Uterus (tissue), 4 donors: ENCODE measurements at places on chromosomes 6 and 20. TPM values are rescaled to one million over a fixed set of nuclear protein-coding genes. Genes with fewer than 3 reads are reported as not detected.

Gene NKAIN2
- total RNA-seq: 0.59 TPM

Gene PRPH2
- total RNA-seq: 2.0 TPM

GRCh38 chr20:44115762-44116644 is 71.0 kb downstream of the JPH2 start:
- no peak for DNase-seq

- no peak for DNase-seq
Observed at GRCh38 chr20:34675993-34676641, 775 bp downstream of the PIGU start.

GRCh38 chr6:159973951-159974350 is 5.1 kb downstream of the IGF2R start:
- no peak for DNase-seq

- no peak for DNase-seq
Observed at GRCh38 chr20:58401162-58401561, 12.1 kb downstream of the VAPB start.

DNA sequence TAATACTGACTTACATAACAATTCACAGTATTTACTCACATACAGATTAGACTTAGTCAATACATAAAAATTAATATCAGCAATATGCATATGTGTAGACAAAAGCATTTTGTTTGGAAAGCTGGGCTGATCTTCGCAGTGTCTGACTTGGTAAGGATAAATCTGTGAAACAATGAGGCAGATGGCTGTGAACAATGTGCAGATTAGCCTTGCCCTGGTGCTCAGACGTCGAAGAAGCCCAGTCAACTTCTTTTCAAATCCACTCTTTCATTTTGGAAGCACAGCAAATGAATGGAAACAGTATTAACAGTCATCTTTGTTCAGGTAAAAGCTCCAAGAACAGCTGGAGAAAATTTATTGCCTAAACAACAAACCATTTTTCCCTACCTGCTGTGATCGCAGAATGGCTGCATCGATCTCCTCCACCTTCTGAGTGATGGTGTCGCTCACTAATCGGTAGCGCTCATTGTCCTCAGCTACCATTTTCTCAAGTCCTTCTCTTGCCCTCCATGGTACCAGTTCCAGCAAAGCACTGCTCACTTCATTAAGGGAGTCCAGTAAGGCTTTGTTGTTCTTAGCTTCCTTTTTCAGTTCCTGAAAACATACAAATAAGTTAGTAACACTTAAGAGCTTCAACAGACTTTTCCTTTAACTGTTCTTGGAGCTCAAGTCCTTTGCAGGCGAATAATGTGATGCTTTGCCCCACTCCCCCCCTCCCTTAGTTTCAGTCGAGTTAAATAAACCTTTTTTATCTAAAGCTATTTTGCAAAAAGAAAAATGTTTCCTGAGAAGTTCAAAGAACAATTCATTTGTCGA is 116.5 kb downstream of the DST start:
- no peak for DNase-seq

DNA sequence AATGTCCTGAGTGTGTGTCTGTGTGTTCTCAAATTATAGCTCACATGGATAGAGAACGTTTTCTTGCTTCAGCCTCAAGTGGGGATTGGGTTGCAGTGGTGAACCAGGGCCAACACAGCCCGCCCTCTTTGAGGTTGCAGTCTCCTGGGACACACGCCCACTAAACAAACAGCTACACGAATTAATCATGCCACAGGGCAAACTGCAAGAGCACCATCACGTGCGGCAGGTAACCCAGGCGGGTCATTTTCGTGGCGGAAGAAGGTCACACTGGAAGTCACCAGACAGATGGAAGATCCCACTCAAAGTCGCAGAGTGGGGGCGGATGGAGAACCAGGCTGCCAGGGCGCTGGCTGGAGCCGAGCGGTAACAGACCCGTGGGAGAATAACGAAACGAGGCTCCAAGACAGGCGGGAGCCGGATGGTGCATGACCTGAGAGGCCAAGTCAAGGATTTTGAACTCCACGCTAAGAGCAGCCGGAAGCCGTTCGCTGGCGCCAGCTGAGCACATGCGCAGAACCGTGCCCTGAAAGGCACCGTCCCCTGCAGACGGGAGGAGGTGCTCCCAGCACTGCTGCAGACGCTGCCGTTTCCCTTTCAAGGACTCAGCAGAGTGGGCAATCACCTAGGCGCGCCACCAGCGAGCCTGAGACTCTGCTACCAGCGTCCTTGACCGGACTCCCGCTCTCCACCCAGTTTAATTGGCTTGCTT is 10.7 kb downstream of the DLL1 start:
- no peak for DNase-seq

- DNase-seq: no peak
Observed at GRCh38 chr6:108097882-108098281, 23.3 kb upstream of the OSTM1 start.

DNA sequence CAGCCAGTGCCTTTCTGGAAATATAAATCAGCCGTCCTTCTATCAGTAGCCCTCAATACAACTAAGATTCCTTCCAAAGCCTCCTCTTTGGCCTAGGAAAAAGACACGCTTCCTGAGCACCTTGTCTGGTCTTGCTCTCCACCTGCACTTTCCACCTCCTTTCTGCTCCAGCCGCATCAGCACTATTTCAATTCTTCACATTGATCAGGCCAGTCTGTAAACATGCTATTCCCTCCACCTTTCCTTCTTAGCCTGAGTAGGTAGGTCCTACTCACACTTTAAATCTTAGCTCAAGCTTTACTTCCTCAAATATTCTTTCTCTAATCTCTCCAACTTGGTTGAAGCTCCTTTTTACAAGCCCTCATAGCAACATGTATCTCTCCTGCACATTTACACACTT is 11.4 kb downstream of the RANBP9 start:
- no peak for DNase-seq

GRCh38 chr20:32168184-32168910 is 39.2 kb downstream of the PLAGL2 start:
- DNase-seq: no peak

- peak; percentile 61 for DNase-seq
Observed at GRCh38 chr6:722077-722524, 29.2 kb upstream of the EXOC2 start.

DNA sequence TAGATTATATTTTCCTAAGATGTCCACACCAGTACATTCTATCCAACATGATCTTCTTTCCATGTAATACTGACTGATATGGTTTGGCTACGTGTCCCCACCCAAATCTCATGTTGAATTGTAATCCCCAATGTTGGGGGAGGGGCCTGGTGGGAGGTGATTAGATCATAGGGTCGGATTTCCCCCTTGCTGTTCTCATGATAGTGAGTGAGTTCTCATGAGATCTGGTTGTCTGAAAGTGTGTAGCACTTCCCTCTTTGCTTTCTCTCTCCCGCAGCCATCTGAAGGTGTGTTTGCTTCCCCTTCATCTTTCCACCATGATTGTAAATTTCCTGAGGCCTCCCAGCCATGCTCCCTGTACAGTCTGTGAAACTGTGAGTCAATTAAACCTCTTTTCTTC is 12.2 kb upstream of the HBS1L start:
- DNase-seq: no peak

DNA sequence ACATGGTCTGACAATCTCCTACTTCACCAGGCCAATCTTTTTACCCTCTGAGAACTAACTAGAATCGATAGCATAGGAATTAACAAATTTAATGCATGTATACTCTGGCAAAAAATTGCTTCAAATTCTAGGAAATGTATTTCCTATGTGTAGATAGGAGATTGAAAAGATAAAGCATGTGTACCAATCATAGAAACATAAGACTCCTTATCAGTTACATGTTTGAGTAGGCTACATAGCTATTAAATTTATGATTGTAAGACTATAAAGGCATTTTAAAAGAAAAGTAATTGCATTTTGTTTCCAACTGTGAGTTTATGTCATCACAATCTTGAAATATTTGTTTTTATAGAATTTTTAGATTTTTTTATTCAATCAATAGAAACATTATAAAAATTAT is 196.6 kb upstream of the HEY2 start:
- DNase-seq: no peak

GRCh38 chr20:45440891-45441685 is 25.1 kb downstream of the PIGT start:
- DNase-seq: no peak

GRCh38 chr6:10485406-10485805 is 35.7 kb upstream of the GCNT2 start:
- DNase-seq: no peak
